ENCODE measurements at places on chromosomes 12 and 14.

GRCh38 chr14:61934385-61934784 lies 172.2 kb downstream of the SNAPC1 start:
- peak; percentile 27 for DNase-seq

DNA sequence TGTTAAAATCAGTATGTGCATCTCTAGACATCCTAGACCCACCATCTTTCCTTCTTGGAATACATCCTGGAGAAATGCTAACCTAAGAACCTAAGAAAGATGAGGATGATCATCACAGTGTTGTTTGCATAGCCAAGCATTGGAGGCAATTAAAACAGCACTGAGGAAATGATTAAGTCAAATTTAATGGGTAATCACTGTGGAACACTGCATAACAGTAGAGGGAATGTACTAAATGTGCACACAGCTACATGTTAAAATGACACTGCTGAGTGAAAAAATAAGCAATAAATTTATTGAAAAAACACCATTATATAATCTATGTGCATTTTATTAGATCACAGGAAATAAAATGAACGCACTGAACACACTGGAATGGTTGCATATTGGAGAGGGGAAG lies 987.1 kb upstream of the SEL1L start:
- no peak for DNase-seq

DNA sequence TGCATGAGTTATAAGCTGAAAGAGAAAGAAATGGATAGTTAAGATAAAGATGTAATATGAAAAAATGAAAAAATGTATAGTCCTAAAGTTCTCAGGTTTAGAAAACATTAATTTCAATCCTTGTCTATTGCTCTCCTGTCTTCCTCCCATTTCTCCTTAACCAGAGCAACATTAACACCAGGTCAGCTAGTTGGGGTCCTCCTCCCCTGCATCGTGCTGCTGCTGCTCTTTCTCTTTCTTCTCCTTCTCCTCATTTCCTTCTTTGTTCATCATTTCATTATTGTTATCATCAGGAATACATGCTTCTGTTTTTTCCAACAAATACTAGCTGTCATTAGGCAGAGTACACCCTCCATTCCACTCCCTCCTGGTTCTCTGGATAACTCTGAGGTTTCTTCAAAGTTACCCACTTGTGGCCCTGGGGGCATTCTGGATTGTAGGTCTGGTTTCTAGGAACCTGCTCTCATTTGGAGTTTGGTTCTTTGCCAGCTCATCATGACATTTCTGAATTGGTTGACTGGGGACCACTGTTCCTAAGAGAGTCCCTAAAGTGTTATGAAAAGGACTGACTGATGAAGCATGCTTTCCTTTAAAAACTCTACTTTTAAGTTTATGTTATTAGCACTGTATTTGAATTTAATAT lies 17.0 kb downstream of the ACSS3 start:
- DNase-seq: no peak

DNA sequence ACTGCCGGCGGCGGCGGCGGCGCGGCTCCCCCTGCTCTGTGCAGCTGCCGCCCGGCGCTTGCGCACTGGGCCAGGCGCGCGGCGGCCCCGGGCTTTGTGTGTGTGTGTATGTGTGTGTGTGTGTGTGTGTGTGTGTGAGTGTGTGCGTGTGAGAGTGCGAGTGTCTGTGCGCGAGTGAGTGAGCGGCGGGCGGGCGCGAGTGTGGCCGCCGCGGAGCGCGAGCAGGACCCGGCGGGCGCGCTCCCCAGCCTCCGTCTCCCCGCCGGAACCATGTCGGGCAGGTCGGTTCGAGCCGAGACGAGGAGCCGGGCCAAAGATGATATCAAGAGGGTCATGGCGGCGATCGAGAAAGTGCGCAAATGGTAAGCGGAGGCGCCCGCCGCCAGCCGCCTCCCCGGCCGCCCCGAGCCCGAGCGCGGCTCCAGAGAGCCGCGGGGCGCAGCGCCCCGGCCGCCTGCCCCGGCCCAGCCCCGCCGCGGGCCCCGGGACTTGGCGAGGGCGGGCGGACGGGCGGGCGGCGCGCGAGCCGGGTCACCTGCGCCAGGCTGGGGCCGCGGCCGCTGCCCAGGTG lies at the start of gene BCL7A:
BCL7A (plus strand) TSS at position 63 of the 571 bp plus-strand sequence; CDS start at position 271, 208 bp downstream.
- DNase-seq: peak; percentile 48

- no peak for DNase-seq
These were observed 384.6 kb downstream of the SLC16A7 start for GRCh38 chr12:59980476-59980875.

GRCh38 chr12:39795481-39795880 lies 175.9 kb upstream of the ABCD2 start:
- DNase-seq: no peak

DNA sequence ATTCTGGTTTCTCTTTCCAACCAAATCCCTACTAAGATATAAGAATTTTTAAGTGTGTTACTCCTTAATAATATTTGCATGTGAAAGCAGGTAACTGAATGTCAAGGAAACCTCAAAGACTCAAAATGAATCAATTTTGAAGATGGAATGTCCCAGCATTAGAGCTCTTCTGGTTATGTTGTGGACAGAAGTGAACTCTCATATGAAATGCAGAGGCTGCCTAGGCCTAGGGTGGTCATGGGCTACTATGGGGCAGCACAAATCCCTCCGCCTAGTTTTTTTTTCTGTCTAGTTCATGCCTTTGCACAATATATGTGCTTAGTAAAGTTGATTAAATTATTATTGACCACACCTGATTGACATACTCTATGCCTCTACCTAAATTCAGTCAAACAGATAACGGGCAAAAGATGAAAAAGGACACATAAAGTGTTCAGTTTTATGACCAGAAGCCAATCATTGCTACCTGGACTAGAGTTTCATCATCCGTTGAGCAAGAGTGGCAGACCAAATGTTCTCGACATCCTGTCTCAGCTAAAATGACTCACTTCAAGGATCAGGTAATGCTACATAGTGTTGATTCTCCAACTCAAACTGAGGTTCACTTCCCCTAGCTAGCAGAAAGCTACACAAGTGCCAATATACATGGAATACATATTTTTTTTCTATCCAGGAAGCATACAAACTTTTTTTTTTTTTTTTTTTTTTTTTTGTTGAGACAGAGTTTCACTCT lies 1211.4 kb downstream of the VRK1 start:
- no peak for DNase-seq

DNA sequence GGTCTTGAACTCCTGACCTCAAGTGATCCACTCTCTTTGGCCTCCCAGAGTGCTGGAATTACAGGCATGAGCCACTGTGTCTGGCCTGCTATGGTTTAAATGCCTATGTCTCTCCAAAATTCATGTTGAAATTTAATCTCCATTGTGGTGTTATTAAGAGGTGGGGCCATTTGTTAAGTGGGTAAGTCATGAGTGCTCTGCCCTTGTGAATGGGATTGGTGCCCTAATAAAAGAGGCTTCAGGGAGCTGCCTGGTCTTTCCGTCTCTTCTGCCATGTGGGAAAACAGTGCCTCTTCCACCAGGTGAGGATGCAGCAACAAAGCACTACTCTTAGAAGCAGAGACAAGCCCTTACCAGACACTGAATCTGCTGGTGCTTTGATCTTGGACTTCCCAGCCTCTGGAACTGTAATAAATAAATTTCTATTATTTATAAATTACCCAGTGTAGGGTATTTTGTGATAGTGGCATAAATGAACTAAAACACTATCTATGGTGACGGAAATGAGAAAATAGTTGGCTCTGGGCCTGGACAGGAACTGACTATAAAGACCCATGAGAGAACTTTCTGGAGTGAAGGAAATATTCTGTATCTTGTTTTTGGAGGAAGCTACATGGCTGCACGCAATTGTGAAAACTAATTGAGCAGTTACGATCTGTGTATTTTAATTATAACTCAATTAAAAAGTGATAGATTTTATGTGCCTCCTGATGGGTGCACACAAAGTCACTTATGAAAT lies 12.1 kb upstream of the ATP23 start:
- DNase-seq: no peak

- no peak for DNase-seq
These were observed 45.3 kb upstream of the PLBD1 start for GRCh38 chr12:14612898-14613445.

DNA sequence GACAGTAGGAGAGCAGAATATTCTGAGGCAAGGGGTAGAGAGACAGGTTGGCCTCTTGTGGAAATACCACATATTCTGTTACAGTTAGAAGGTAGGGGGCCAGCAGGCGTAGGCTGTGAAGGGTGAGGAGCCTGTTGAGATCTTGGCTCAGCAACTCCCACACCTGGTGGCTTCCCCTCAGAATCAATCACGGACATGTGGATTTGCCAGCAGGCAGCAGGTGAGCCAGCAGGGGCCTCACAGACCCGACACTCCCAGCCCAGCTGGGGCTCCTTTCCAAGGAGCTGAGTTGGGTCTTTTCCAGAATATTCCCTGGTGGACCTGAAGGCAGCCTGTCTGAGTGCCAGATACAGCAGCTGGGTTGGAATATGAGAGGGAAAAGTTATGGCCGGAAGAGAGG lies 150.0 kb upstream of the CRY1 start:
- no peak for DNase-seq

DNA sequence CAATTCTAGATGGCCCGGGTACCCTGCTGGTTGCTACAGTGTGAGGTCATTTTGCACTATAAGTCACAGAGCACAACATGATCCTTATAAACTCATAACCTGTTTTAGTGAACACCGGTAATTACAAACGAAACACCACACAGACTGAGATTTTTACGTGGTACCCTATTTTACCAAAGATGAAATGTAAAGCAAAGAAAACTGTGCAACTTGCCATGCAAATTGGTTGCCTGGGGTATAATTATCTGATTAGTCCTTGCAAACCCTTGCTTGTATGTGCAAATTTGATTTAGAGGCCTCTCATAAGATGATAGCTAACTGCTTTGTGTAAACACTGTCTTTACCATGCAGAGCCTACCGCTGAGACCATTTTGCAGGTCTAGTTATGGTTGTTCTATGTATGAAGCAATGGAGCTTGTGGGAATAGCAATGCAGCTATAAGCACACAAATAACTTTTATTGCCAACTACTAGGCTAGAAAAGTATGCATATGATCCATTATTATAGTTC lies 372.1 kb upstream of the FAR2 start:
- no peak for DNase-seq

DNA sequence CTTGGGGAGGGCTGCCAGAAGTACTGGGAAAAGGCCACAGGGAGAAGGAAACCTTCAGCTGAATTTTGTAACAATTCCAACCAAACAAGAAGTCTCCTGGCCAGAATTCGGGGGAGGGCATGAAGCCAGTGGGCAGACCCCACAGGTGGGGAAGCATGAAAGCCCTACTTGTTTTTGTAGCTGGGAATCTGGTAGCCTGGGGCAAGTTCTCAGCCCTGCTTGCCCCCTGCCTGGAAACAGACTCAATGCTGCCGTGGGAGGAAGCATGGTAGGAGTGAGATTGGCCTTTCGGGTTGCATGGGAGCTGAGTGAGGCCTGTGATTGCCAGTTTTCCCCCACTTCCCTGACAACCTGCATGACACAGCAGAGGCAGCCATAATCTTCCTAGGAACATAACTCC lies 259.2 kb upstream of the RMST start:
- DNase-seq: no peak

- no peak for DNase-seq
These were observed 32.2 kb upstream of the KTN1 start for GRCh38 chr14:55547650-55548315.

- no peak for DNase-seq
These were observed 134.2 kb downstream of the TGFB3 start for GRCh38 chr14:75847584-75847983.

DNA sequence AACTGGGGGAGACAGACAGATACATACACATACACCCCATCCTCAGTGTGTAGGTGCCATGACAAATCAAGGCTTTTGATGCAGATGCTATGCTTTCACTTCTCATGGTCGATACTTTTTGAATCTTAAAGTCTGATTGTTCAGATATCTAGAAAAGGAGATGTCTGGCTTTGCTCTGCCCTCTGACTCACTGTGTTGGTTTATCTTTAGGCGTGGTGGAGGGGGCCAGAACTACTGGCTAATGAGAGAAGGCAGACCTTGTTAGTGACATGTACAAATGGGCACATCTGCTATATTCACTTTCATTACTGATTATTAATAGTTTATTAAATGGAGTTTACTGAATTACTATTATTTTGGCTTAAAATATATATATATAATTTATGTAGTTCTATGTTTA lies 444.3 kb upstream of the RGS6 start:
- DNase-seq: no peak

DNA sequence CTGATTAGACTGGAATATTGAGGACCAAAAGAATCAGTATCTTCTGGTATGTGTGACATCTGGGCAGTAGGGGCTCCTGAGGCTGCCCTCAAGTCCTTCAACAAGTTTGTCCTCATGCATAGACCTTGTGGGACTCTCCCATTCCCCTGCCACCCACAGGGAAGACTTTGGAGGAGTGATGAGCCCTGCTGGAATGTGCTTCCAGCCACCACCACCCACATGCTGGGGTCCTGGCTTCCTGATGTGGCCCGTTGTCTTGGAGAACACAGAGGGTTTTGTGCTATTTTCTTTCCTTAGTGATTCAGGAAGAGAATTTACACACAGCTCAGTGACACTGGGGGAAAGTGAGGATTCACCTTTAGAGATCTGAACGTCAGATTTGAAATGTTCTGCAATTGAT lies 29.2 kb upstream of the SEL1L start:
- no peak for DNase-seq

DNA sequence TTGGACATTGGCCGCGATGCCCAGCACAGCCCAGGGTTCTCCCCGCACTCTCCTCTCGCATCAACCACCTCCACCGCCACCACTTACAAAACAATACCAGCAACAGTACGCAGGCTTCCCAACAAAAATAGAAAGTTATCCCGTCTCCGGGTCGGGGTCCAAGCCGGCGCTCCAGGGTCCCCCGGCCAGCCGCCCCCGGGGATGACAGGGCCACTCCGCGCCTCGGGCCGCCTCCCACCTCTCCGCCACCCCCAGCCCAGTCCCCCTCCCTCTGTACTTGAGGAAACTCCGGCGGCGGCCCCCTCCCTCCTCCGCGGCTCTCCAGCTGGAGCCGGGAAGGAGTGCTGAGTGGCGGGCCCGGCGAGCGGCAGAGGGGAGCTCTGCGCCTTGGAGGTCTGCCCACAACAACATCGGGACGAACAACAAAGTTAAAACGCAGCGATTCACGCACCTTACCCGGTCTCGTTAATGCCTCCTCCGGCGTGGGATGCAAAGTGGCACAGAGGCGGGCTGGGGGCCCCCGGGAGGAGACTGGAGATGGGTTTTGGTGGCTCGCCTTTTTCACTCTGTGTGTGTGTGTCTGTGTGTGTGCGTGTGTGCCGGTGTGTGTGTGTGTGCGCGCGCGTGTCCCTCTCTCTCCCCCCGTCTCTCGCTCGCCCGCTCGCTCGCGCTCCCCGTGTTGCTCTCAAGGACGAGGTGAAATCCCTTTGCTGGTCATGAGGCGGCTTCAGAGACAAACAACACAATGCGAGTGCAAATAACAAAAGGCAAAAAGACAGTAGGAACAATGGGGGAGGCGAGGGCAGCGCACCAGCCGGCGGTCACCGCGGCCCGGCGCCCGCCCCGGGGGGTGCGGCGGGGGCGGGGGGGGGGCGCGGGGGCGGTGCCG lies 386.8 kb downstream of the BCAT1 start:
- no peak for DNase-seq
